ENCODE measurements at places on chromosomes 1 and 21.

DNA sequence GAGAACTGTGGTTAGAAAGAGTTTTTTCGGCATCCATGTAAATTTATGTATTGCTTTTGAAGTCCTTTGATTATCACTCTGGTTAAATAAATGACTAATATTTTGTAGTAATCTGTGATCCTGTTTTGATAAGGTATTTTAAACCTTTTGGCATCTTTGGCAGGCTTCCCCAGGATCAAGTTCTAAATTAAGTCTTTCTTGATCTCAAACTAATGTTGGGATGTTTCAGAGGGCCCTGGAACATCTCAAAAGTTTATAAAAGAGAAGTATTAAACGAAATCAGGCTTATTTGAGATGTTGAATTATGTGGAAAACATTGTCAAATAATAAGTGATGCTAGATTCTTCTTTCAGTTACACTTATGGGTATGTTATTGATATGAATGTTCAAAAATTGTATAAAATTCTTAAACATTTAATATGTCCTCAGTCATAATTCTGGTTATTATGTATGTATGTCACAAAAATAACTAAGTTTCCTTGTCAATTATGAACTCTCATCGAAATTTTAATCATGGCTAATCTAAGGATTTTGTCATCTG lies 36.6 kb downstream of the S100A10 start:
- no peak for DNase-seq

DNA sequence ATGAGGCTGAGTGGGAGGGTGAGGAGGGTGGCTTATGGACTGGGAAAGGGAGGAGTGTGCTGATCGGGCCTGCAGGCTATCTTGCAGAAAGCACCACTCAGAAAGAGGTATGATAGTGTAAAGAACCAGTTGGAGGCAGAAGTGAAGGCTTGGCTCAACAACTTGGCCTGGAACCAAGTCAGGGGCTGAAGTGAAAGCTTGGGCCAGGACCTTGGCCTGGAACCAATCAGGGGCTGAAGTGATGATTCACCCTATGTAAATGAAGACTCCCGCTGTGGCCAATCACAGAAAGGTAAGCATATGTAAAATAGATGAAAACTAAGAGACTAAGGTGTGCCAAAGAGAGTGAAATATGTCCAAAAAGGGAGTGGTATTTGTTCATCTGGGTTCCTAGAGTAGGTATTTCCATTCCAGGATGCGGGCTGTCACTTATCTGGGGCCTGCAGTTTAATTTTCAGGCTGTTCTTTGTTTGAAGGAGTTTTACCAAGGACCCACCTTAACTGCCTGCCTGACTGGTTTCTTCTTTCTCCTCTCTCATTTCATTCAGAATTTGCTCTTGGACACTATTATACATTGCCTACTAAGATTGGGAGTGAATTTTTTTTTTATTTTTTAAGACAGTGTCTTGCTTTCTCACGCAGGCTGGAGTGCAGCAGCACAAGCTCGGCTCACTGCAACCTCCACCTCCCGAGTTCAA lies 5.1 kb upstream of the RFX5 start:
- DNase-seq = no peak

DNA sequence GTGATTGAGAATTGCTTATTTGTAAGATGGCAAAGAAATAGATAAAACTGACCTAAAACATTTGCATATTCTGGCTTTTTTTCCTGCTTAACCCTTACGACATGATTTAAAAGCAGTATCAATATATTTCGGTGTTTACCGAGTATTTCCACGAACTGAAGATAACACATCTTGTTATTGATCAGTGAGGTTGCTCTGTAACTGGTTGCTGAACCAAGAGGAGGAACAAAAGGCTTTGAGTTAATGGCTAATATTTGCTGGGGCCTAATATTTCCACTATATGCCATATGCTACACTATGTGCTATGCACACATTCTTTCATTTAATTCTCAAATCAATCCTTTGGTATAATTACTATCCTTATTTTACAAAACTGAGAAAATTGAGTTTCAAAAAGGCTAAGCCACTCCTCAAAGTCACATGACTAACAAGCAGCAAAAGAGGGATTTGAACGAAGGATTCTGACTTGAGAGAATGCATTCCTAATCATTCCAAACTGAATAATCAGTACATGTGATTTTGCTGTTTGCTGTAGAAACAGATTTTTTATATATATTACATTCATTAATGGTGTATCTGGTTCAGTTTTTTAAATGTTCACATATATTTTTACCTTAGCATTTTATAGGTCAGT lies 346.0 kb downstream of the USP25 start:
- DNase-seq = no peak

- DNase-seq = no peak
Measured at GRCh38 chr1:73662526-73662925, 535.5 kb downstream of the LRRIQ3 start.

DNA sequence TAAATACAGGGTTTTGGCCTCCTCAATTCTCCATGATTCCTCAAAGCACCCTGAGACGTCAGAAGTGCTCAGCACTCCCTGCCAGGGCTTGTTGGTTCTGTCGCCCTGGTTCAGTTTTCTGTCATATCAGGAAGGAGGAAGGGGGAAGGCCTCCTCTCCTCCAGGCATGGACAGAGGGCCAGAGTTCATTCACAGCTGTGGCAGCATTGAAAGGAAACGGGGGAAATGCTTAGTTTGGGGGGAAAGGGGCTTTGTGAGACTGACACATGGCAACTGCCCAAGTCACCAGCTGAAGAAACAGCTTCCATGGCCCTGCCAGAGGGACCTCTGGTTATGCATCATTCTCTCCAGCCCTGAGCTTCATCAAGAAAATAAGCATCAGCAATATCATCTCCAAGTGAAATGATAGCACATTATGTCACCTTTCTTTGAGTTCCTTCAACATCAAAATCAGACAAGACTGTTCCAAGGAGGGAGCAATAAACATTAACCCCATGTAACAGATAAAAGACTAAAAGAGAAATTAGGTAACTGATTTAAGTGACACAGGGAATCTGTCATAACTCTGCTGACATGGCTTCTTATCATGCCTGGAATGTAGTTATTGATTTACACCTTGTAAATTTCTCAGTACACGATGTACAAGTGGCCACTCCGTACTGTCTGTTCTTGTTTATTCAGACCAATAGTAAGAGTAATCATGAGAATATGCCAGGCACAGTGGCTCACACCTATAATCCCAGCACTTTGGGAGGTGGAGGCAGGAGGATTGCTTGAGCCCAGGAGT lies 103.2 kb upstream of the SLC25A33 start:
- DNase-seq = no peak

- DNase-seq = peak; percentile 75
Measured at GRCh38 chr21:20646431-20647165, 351.6 kb upstream of the NCAM2 start.

DNA sequence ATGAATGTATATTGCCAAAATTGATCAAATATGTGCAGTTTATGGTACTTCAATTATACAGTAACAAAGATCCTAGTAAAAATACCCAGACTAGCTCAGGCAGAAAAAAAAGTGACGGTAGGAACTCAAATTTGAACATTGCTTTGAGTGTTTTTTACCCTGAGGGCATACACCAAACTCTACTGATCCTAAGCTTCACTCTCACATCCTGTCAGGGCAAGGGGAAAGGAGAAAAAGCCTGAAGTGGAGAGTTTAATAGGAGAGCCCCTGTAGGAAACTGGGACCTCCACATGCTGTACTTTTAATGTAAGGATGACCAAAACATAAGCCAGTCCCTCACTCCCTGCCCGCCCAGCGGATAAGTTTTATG lies 59.8 kb upstream of the GNG12 start:
- DNase-seq = no peak

GRCh38 chr1:22273686-22274681 lies 131.1 kb upstream of the WNT4 start:
- no peak for DNase-seq

DNA sequence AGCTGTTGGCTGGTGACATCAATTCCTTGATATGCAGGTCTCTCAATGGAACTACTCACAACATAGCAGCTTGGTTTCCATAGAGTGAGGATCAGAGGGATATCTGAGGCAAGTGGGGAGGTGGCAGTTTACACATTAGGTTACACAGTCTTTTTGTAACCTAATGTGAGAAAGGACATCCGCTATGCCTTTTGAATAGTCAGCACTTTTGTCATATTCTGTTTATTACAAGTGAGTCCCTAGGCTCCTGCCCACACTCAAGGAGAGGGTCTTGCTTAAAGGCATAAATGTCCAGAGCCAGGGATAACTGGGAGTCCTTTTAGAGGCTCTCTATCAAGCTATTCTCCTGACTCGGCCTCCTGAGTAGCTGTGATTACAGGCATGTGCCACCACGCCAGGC lies 104.2 kb downstream of the KCNK1 start:
- no peak for DNase-seq

DNA sequence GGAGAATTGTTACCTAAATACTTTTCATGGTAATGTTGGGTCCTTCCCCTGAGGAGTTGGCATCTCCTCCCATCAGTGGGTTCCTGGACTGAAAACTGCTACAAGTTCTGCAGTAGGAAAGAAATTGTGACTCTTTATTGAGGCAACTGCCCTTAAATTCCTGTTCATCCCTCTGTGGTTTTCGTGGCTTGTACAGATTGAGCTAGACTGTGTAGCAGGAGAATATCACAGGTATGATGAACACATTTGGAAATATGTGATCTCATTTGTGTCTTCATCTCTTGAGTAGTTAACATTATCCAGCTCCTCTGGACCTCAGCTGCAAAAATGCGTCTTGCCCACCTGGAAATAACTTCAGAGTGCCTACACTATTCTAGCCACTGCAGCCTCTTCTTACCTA lies 390.6 kb downstream of the PTPRC start:
- peak; percentile 67 for DNase-seq

- no peak for DNase-seq
Measured at GRCh38 chr1:233442026-233442780, 114.7 kb downstream of the MAP3K21 start.

- no peak for DNase-seq
Measured at GRCh38 chr1:21763236-21763635, 19.7 kb downstream of the USP48 start.

- DNase-seq = no peak
Measured at GRCh38 chr1:172980456-172980855, 70.3 kb downstream of the TNFSF18 start.

- no peak for DNase-seq
Measured at GRCh38 chr1:226638001-226638601, 89.5 kb downstream of the STUM start.

- DNase-seq = no peak
Measured at GRCh38 chr1:57483954-57484353, 60.1 kb upstream of the DAB1 start.

- DNase-seq = peak; percentile 32
Measured at GRCh38 chr1:59674595-59674994, 140.2 kb upstream of the HOOK1 start.

DNA sequence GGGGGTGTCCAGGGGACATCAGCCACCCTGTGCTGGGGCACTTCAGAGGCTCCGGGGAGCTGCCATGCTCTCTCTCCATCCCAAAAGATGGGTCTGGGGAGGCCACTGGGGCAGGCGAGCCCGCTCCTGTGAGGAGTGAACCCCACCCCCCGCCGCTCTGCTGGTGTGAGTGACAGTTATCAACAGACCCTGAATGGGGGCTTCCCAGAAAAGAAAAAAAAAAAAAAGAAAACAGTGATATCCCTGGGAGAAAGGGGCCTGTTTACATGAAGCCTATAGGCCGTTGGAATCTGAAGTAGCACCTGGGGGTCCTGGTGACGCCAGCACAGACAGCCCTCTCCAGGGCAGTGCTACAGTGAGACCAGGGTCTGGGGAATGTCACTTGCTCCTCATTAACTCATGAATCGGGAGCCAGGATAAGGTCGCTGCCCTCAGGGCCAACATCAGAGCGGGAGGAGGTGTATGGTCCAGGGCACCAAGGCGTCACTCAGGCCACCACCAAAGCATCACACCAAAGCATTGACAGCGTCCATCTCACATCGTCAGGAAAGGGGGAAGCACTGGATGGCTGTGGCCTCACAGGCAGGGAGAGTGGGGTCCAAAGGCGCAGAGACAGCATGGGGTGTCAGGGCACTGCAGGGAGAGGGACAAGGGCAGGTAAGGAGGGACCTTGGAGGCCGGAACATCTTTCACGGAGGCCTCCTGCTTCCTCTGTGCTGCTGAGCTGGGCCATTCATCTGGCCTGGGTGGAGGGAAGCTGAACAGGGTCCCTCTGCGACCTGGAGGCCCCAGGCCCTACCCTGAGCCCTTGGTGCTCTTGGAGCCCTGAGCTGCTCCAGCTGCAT lies 8.4 kb upstream of the NPHP4 start:
- DNase-seq = no peak

- DNase-seq = no peak
Measured at GRCh38 chr1:23793861-23794731, 3.2 kb downstream of the LYPLA2 start.

DNA sequence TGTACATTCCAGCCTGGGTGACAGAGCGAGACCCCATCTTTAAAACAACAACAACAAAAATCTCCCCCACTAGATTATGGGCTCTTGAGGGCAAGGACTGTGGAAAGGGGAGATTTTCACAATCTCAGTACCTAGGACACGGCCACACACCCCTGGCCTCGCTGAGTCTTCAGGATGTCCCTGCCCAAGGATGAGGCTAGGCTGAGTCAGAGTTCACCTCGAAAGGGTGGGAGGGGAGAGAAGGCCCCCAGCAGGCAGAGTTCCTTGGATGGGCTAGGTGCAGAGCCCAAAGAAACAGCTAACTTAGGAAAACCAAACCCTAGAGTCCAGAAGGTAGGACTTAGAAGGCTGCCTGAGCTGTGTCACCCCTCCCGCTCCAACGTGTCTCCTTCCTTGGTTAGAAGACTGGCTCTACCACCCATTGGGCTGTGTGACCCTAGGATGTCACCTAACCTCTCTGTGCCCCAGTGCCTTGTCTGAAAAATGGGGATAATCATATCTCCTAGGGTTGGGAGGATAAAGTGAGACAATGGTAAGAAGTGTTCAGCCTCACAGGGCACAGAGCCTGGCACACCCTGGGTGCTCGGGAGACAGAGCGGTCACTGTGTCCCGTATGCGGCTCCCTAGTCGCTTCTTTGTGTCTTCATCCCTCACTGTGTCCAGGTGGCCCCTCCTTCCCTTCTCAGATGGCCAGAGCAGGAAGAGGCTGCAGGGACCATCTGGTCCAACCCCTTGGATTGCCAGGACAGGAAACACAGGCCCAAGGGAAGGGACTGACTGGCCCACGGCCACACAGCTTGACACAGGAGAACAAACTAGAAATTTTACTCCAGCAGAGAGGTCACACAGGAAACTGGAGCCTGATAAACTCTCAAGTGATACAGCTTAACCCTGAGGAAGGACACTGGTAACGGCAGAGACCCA lies 11.2 kb downstream of the TRIM62 start:
- DNase-seq = no peak

GRCh38 chr1:55211863-55212262 lies 3.3 kb downstream of the USP24 start:
- no peak for DNase-seq

GRCh38 chr1:64001038-64001437 lies 202.4 kb upstream of the UBE2U start:
- DNase-seq = no peak

DNA sequence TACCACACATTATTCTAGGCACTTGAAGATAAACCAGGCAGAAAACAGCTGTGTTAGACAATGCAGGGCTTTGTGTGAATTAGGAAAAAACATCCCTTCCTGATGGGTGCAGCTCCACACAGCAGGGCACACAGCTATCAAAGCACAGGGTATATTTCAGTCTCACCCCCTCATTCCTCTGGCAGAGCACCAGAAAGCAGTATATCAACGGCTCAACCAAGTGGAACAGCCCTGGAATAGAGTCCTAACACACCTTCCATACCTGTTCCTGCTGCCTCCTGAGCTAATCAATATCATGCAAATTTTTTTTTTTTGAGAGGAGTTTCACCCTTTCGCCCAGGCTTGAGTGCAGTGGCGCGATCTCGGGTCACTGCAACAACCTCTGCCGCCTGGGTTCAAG lies 32.1 kb downstream of the LYST start:
- DNase-seq = no peak

GRCh38 chr1:84617349-84617748 lies 43.1 kb upstream of the CTBS start:
- no peak for DNase-seq
